ENCODE measurements at places on chromosomes 3 and 15.

- DNase-seq = no peak
Observed at GRCh38 chr3:70218471-70218870, 94.0 kb downstream of the MDFIC2 start.

DNA sequence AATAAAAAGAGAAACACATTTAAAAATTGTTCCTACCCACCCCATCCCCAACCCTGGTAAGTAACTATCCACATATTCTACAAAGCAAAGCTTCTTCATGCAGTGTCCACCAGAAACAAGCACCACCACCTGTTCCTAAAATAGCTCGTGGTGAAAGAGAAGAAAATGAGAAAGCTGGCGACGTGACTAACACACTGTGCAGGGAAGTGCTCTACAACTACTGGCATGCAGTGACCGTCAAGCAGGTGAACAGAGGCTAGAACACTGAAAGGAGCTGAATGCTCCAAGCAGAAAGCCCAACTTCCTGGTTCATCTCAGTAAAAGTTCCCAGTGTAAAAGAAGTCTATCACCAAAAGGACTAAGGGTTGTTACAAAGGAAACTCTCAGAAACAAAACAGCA lies 80.7 kb downstream of the NR2E3 start:
- DNase-seq = no peak

GRCh38 chr3:52405066-52405465 lies 39.8 kb downstream of the SEMA3G start:
- DNase-seq = no peak

DNA sequence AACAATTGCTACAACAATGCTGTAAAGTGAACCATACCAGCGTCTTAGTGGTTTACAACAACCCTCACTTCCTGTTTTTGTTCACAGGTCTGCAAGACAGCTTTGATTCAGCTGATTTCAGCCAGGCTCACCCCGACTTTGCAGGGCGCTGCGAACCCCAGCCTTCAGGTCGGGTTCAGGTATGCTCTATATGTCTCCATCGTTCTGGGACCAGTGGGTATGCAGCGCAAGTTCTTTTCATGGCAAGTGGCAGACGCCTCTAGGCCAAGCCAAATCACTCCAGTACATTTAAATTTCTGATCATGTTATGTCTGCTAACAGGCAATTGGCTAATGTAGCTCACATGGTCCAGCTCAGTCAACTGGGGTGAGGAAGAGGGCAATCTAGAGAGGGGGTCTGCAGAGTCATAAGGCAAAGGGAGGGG lies 52.4 kb upstream of the RGMA start:
- peak; percentile 42 for DNase-seq

DNA sequence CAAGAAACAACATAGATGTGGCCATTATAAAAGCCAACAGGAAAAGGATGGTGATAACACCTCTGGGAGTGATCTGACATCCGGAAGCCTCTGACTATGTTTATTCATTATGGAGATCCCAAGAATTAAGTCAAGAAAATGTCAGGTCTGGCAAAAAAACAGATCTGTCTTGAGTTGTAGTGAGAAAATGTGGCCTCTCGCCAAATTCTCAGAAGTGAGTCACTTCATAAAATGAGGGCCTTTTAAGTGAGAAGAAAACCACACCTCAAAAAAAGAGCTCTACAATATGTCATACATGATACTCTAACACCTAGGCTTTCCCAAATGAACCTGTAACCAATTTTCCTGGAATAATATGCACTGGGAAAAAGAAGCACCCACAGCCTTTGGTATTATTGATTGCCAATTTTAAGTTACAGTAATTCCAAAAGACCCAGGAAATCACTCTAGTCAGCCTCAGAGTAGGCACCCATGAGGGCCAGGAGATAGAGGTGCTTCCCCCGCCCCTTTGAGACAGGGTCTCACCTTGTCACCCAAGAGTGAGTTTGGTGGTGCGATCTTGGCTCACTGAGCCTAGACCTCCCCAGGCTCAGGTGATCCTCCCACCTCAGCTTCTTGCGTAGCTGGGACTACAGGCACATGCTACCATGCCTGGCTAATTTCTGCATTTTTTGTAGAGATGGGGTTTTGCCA lies 38.0 kb downstream of the CCR3 start:
- peak; percentile 69 for DNase-seq
